ENCODE measurements at places on chromosomes 2 and 18.

DNA sequence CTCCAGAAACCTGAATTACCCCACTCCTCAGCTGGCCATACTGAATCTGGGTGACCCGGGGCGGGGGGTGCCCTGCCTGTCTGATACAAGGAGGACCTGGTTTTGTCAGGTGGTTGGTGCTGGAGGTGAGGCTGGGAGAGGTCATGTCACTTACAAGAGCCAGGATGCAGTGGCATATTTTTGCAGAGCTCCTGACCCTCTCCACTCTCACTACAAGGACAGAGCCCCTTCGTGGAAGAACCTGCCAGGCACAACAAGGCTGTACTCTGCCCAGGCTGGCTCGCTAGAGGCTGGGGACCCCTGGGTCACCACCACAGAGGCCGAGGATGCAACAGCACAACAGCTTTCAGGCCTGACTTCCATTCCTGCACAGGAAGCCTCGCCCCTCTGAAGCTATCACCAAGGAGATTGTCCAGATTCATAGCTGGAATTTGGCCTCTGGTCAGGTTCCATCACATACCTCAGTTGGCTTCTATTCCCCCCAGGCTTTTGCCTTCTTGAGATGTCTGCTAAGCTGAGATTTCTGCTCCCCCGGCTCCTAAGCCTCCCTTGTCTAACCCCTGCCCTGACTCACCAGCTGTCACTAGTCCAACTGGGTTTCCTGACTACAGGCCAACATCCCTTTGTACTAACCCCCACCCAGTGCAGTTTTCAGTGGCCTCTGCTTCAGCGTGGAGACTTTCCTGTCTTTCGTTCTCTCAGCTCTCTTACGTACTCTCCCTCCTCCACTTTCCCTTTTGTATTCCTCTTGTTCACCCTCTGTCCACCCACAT lies 132.5 kb upstream of the EPAS1 start:
- peak; percentile 95 for DNase-seq

- no peak for DNase-seq
Measured at GRCh38 chr18:63376538-63376937, 9.5 kb upstream of the KDSR start.

- no peak for DNase-seq
Measured at GRCh38 chr2:212526059-212526458, 12.5 kb downstream of the ERBB4 start.

DNA sequence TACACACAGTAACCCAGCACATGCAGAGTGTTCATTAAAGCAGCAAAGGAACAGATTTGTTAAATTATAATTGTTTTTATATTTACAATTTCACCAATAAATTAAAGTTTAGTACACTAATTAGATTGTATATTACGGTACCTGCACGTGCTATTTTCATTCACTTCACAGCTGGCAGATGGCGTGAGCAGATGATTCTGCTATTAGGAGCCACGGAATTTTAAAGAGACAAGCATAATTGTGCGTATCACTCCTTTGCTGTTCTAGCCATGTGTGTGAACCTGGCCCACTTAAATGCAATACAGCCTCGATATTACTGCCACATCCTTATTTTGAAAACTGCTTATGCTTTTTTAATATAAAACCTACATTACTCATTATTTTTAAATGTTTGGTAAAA lies 332.8 kb upstream of the SOX11 start:
- no peak for DNase-seq

- DNase-seq, result no peak
Measured at GRCh38 chr2:227000123-227000522, 163.9 kb downstream of the COL4A4 start.

DNA sequence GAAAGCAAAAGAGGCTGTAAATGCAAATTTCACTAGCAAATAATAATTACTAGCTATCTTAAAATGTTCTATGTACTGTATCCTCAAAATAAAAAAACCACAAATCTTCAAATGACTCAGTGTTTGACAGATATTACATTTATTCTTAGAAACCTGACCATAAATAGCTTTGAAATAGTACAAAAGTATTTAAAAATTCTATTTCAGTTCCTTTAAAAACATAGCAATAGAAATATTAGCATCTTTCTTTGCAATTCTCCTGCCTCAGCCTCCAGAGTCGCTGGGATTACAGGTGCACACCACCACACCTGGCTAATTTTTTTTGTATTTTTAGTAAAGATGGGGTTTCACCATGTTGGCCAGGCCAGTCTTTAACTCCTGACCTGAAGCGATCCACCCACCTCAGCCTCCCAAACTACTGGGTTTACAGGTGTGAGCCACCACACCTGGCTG lies 50.6 kb downstream of the MSH6 start:
- no peak for DNase-seq

DNA sequence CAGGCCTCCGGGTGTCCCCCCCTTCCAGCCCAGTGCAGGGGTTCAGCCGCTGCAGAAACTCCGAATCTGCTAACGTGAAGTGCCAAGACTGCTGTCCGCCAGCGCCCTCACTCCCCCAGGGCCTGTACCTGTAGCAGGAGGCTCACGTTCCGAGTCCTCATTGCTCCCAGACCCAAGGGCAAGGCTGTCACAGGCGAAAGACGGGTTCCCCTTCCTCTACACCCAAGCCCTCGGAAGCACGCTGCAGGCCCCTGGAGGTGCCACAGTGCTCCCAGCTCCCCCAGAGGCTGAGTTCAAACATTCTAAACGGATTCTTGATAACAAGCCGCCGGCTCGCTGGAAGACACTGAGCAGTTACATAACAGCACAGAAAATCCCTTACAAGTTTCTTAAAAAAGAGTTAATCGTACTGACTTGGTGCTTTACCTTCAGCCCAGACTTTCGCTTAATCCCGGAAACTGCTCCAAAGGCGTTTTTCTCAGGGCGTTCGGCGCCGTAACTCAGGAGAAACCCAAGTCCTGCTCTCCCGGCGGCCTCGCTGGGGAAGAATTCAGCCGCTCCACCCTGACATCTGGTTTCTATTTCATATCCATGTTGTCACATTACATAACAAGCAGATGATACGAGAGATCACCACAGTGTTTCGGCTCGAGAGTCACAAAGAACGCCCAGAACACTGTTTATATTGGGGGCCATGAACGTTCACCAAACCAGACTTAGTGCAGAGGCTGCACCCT lies 92.0 kb downstream of the HDAC4 start:
- peak; percentile 52 for DNase-seq

GRCh38 chr2:47404356-47404755 lies 1.4 kb downstream of the MSH2 start:
- DNase-seq, result no peak

DNA sequence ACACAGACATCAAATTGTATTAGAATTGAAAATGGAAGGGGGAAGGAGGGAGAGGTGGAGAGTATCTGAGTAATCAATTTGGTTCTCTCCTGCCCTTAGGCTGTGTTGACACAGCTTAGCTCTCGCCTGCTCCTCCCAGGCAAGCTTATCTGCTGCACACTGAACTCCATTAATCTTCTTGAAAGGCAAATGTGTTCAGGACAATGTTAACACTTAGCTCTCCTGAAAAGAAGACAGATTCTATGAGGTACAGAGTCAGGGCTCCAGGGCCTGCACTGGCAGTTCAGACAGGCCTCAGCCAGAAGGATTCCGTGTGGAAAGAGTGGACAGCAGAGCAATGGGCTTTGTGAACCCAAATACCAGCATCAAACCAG lies 430.0 kb upstream of the TNP1 start:
- peak; percentile 51 for DNase-seq

GRCh38 chr2:234981197-234982095 lies 29.6 kb downstream of the SH3BP4 start:
- DNase-seq, result peak; percentile 99

Data from HFFc6 (cell line).